ENCODE measurements at places on chromosomes 13 and 19.

DNA sequence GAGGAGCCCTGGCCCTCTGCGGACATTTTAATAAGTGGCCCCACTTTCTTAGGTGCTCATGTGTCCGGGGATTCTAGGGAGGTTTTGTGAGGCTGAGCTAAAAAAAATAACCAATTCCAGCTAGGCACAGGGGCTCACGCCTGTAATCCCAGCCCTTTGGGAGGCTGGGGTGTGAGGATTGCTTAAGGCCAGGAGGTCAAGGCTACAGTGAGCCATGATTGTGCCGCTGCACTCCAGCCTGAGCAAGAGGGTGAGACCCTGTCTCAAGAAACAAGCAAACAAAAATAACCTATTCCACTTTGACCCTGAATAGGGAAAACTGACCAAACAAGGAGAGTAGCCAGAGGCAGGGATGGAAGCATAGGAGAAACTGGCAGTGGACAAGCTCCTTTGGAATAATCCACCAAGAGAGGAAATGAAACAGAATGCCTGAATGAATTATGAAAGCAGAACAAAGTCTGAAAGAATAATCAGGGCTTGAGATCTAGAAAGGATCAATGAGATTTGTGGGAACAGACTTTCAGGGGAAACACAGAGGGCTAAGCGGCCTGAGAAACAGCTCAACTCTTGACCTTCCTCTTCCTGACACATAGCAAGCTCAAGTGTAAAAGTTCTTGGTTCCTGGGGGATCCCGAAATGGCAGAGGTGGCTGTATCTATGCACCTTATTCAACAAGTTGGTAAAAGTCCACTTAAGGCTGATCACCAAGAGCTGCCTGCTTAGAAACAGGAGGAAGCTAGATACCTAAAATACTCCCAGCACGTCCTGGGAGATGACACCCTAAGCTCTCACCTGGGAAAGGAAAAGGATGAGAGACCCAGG lies 30.1 kb upstream of the FFAR2 start:
- DNase-seq: no peak

- DNase-seq: no peak
Measured at GRCh38 chr13:36288794-36289391, 8.7 kb downstream of the CCDC169 start.

DNA sequence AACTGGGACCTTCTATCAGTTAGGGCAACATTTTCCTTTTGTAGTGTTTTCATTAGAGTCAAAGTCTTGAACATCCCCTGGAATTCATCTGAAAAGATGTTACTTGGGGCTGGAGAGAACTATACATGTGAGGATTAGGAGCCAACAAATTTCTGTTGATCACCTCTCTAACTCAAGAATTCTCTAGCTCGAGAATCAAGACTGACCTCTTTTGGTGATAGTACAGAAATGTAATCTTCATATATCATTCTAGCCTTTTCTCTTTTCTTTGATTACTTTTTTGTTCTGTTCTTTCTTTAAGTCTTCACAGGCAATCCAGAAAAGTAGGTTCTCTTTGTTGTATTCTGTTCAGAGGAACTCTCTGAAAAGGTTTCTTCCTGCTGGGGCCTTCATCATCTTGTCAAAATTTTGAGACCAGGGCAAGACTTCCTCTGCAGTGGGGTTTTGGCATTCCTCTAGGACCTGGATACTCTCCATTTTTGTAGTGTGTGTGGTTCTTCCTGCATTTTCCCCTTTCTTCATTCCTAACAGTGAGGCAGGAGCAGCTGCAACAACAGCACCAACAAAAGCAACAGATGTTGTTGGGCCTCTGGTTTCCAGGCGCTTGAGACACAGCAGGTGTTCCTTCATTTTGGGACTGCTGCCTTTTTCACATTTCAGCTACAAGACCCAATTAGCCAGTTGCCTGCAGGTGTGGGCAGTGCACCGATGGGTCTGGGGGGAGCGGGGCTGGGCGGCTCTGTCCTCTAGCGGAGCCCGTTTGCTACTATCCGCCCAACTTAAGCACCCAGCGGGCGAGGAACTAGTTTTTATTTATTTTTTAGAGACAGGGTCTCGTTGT lies 26.2 kb downstream of the ELF1 start:
- DNase-seq: peak; percentile 42

GRCh38 chr19:10284065-10284959 lies 2.4 kb upstream of the ICAM4 start:
- no peak for DNase-seq

DNA sequence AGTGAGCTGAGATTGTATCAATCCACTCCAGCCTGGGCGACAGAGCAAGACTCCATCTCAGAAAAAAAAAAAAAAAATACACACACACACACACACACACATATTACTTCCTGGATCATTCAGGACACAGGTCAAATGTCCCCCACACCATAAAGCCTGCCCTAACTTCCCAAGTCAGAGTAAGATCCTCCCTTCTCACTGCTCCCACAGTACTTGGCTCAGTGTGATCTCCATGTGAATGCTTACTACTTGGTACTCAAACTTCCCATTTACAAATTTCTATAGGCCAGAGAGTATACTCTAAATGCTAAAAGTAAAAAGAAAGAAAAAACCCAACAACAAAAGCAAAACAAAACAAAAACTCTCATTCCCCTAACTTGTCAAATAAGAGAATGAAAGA lies 386.8 kb downstream of the SLITRK6 start:
- DNase-seq: no peak

GRCh38 chr13:98267080-98267912 lies 90.2 kb upstream of the RNF113B start:
- DNase-seq: peak; percentile 71

- peak; percentile 10 for DNase-seq
Measured at GRCh38 chr19:19081642-19082151, 17.9 kb downstream of the SLC25A42 start.

DNA sequence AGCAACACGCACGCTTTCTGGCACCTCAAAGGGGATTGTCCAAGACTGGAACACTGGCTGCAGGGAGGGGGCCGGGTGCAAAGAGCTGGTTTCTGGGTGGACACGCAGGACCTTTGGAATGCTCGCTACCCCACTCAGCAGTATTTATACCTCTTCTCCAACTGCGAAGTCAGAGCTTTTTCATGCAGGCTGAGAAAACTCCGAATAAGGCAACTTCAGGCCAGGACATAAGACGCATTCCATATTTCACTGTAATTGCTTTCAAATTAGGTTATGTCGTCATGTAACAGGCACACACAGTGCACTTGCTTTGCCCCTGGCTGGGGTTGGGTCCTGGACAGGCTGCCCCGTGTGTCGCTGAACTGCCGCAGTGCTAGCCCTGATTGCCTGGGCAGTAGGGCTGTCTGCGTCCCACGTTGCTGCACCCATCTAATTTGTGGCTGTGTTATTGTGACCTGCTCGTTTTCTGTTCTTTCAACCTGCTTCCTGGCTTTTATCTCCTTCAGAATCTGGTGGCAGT lies 44.5 kb downstream of the ACTN4 start:
- peak; percentile 39 for DNase-seq

- DNase-seq: no peak
Measured at GRCh38 chr13:26074706-26075105, 22.9 kb upstream of the SHISA2 start.

DNA sequence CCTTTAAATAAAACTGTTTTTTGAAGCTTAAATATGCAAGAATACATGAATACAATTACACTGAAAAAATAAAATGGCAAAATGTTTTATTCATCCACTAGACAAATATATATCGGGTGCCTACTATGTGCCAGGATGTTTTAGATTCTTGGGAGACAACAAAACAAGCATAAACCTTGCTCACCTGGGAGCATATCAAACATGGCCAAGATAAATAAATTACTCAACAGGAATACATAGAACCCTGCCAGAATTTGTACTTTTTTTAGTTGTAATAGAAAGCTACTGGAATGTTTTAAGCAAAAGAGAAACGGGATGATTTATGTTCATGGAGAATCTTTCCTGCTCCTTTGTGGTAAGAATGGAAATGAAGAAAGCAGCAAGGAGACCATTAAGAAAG lies 2358.5 kb upstream of the PCDH20 start:
- no peak for DNase-seq

DNA sequence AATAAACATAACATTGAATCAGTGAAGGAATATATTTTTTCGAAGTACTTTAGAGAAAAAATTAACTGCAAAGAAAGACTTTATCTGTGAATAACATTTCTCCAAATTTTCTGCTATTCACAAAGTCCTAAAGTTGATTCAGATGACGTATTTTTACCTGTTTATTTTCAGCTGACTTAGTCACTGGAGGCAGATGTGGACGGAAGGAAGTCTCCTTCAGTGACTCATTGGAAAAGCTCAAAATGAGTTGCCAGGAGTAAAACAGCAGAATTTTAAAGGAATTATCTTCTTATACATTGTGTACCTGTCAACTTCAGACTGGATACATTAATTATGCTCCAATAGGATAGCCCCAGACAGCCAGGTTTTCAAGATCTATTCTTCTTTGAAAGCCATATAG lies 679.3 kb upstream of the GPC6 start:
- no peak for DNase-seq

- DNase-seq: no peak
Measured at GRCh38 chr13:37123337-37123736, 17.9 kb upstream of the CSNK1A1L start.

- DNase-seq: peak; percentile 40
Measured at GRCh38 chr13:78241278-78241919, 322.8 kb upstream of the EDNRB start.

- no peak for DNase-seq
Measured at GRCh38 chr13:95185851-95186250, 115.4 kb downstream of the ABCC4 start.

DNA sequence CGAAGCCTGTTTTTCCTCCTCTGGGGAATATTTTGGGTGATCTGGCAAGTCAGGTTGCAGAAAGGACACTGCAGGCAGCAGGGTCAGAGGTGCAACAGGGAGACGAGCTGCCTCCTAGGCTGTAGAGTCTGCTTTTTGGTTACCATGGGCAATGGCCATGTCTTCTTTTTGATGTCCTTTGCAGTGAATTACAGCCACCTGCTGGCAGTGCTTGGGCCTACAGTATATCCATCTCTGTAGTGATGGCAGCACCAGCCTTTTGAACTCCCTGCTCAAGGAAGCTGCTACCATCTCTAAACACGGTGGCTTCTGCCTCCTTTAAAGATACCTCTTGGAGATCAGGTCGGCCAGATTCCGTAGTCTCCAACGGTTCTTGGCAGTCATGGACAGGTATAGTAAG lies 73.9 kb downstream of the WTIP start:
- no peak for DNase-seq

DNA sequence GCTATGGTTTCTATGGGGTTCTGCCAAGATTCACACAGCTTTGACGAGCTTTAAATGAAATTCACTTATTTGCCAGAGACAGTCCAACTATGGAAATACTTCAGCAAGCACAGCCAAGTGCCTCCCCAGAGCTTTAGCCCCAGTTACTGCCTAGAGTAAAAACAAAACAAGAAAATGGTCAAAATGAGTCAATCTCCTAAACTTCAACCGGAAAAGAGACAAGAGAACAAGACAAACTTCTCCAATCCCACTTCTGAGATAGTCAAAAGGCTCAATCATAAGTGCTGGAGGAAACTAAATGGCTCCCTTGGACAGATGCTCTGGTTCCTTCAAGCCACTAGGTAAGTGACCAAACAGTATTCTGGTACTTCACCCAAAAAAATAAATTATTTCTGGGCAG lies 65.8 kb downstream of the KATNAL1 start:
- DNase-seq: no peak
